LoVo (cell line): ENCODE measurements at places on chromosomes 11 and 22.
A peak's percentile ranks its signal among the peaks of the same experiment; 100 is the strongest.

- DNase-seq: no peak
These were observed 1.5 kb upstream of the MB start for GRCh38 chr22:35618427-35619223.

GRCh38 chr11:19237813-19238212, 2.9 kb downstream of the E2F8 start:
- peak; percentile 20 for DNase-seq

GRCh38 chr22:21802056-21802455, 65.4 kb downstream of the MAPK1 start:
- no peak for DNase-seq

GRCh38 chr11:128492461-128492860, 94.9 kb downstream of the ETS1 start:
- DNase-seq: no peak

DNA sequence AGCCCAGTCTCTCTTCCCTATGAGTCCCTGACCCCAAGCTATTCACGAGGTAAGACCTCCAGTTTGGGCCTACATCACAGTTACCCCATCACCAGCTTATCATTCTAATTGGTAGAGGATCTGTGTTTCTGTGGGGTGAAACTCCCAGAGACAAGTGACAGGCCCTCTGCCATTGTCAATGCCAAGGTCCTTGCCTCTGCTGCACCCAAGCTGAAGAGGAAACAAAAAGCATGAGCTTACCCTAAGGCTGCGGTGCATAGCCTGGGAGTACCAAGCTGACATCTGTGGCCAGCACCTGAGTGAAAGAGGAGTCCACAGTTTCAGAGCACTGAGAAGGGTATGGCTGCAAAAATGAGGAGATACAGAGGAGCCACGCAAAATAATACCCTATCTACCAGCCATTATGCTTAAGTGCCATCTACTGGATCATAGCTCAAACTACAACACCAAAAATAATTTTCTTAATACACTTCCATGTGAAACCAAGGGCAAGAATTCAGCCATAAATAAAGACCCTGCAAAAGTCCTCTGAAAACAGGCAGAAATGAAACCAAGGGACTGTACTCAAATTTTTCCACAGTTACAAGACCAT, 62.3 kb upstream of the ANO5 start:
- DNase-seq: no peak
